NCI-H460 (cell line): ENCODE measurements at places on chromosomes 5 and 9.

GRCh38 chr9:131098391-131099101, 2.2 kb downstream of the AIF1L start:
- DNase-seq, result no peak

DNA sequence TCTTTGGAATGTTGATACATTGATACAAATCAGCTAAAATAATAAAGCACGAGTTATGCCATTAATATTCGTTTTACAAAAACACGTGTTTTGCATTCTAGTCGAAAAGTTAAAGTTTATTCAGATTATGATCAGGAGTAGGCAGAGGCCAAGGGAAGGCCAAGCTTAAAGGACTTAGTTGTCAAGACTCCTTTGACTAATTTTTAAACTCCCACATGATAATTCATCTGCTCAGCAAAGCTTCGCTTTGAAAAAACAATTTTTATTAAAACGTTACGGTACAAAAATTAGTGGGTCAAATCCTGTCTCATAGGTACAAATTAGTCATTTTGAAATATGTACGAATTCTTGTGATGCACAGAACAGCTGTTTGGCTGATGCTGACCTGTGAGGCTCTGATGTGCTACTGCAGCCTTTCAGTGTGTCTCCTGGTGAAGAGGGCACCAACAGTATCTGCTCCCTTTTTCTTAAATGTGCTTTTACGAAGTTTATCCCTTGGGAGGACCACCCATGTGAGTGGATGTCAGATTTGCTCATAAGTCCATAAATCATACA, 23.0 kb upstream of the NR3C1 start:
- DNase-seq, result no peak

DNA sequence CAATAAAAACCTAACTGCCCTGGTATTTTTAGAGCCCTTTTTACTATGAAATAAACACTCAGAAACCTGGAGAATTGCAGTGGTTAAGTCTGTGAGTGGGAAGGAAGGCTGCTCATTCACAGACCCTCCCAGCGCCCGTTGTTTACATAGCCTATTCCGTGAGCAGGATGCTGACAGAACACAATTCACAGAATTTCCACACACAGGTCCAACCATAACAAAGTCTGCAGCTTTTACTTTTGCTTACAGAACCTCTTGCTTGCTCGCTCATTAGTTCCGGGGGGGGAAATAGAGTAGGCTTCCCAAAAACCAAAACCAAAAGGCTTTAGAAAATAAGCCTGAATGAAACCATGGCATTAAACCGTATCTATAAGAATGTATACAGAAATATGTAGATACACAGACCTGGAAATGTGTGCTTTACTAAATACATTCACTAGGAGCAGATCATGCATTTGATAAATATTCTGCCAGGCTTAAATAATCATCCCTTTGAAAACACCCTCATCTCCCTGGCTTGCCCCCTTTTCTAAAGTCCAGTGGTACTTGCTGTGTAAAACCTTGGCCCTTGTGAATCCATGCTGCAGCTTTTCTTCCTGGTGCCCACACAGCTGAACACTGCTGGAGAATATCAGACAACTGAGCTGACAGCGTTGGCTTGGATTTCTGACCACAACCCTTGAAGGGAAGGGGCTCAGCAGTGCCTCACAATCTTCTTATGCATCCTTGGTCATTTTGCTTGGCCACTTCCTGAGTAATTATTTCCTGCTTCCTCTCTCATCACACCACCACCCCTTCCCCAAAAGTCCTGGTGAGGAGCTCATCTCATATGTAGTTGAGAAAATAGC, 128.0 kb downstream of the FANCC start:
- no peak for DNase-seq

GRCh38 chr9:97307500-97308163, at the start of gene CCDC180:
Gene CCDC180, plus strand, starts transcription at chr9:97307659. Its CDS starts 405 bp downstream, at chr9:97308064.
- DNase-seq, result no peak

DNA sequence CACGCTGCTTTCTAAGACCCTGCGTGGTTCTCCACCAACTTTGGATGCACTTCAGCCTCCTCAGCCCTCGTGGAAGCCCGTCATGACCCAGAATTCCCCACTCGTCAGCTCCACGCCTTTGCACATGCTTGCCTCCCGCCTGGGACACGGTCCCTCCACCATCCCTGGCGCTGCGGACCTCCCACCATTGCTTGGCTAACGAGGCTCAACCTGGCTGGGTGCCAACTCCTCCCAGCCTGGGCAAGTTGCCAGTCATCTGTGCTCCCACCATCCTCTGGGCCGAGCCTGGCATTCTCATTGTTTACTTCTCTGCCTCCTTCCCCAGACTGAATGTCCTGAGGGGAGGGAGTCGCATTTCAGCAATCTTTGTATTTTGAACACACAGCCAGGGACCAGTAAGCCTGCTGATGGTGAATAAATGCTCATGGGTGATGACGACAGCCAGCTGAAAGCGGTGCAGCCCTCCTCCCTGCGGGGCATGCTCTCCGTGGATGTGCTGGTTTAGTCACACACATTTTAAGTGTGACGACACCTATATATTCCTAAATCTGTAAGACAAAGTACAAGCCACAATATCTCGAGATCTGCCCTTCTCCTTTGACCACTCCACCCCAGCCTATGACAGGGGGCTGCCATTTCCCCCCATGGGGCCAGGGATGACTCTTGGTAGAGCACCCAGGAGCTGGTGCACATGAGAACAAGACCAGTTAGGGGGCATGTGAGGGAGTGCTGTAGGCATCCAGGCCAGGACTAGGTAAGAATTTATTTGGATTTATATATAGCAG, 37.6 kb downstream of the ANKRD33B start:
- DNase-seq, result peak; percentile 62

- no peak for DNase-seq
Observed at GRCh38 chr5:53940921-53941320, 369.5 kb downstream of the ARL15 start.
